Activated T-cell treated with anti-CD3 and anti-CD28 coated beads, Interleukin-2, amount 50 U/mL, for 4 hours (primary cell): ENCODE measurements at places on chromosomes 12 and 14. TPM values are rescaled to one million over a fixed set of nuclear protein-coding genes. Genes with fewer than 3 reads are reported as not detected.

GRCh38 chr14:100065111-100065871, at the start of gene EVL:
EVL (plus strand) TSS chr14:100065422; CDS start chr14:100065501, 79 bp downstream.
- DNase-seq, result peak; percentile 84

Gene SPX
- total RNA-seq, result 0.27 TPM

DNA sequence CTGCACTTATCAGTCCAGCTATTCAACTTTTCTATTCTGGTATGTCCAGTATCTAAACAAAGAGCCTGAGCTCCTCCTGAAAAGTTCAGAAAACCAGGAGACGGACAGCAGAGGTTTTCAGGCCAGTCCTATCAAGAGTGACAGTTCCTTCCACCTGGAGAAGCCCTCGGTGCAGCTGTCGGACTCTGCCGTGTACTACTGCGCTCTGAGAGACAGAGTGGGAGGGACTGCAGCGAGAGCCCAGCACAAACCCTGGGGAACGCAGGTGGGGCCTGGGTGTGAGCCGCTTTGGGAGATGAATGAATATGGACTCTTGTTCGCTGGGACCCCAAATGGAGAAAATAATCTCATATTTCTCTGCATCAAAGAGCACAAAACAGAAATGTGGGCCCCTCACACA, 329.8 kb upstream of the OR4E1 start:
- DNase-seq, result peak; percentile 8

DNA sequence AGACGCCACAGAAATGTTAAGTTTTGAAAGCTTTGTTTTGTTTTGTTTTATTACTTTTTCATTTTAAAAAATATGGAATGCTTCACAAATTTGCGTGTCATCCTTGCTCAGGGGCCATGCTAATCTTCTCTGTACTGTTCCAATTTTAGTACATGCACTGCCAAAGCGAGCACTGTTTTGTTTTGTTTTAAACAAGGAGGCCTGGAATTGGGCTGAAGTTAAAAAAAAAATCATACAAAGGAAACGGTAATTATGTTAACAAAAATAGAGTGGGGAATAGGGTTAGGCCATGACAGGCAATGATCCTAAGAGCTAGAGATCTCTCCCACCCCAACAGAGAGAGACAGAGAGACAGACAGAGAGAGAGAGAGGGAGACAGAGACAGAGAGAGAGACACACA, 57.0 kb downstream of the ZFP36L1 start:
- no peak for DNase-seq

Gene PSME2
- total RNA-seq, result 433 TPM

DNA sequence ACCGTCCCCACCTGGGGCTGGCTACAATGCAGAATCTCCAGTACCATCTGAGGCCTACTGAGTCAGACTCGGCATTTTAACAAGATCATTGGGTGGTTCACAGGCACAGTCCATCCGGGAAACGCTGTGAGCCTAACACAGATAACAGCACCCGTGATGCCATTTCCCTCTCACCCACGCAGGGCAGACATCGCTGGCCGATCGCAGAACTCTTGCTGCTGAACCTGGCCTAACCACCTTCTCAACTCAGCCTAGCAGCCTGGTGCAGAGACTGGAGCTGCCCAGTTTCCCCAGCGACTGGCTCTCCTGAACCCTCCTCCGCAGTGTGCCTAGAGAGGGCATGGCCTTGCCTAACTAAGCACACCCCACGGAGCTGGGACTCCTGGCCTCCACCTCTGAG, 83.3 kb downstream of the NCOR2 start:
- DNase-seq, result no peak

DNA sequence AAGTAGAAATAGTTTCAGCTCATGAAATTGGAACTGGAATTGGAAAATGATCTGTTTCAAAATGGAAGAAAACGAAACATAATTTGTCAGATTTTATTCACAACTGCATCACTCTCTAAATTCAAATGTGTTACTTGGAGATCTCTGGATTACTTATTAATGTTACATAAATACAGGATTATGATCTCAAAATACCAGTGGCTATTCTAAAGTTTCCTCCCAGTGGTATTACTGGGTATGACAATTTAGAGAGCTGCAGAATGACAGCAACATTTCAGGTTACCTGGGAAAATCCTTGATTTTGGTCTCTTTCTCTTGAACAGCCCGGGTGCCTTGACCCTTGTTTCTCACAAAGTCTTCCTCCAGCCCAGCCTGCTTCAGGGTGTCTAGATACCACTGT, 14.2 kb downstream of the FAM161B start:
- no peak for DNase-seq

Gene FRS2
- 8.9 TPM for total RNA-seq

- no peak for DNase-seq
These were observed 21.1 kb downstream of the PPP1CC start for GRCh38 chr12:110721570-110721969.
